LNCaP clone FGC (cell line): ENCODE measurements at places on chromosomes 7 and 10.

DNA sequence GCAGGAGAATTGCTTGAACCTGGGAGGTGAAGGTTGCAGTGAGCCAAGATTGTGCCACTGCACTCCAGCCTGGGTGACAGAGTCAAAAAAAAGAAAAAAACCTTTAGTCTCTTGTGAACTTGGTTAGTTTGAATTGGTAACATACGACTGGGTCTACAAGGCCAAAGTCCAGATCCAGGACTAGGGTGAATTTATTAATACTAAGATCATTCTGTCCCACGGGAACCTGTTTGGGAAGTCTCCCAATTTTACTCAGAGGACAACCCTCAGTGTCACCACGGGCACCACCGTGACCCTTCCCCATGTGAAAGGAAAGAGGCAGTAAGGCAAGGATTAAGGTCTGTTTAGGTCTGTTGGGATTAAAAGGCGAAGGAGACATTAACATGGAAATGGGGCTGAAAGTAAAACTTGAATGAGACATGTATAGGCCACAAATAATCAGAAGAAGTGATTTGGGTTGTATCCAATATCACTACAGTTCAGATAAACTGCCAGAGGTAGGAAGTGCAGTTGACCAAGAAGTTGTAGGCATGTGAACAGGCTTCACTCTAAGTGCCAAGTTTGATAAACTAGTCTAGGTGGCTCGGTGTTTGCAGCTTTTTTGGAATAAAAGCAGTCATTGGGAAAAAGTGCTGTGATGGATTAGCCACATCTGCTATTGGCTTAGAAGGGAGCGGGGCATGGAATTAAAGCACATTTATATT is 30.7 kb downstream of the MYOF start:
- no peak for DNase-seq

DNA sequence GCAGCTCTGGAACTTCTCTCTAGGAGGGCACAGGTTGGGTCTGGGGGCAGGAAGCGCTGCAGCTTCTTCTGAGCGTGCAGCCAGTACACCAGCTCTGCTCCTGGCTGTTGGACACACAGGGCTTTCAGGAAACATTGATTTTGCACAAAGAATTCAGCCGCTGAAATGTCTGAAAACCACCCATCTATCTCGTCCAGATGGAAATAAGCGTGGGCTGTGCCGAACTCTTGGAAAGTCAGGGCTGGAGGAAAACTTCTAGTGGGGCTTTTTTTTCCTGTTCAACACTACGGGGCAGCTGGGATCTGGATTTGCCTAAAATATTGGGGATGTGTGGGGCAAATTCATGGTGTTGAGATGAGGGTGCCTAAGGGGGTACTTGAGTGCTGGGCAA is 31.2 kb downstream of the PALD1 start:
- DNase-seq: no peak

DNA sequence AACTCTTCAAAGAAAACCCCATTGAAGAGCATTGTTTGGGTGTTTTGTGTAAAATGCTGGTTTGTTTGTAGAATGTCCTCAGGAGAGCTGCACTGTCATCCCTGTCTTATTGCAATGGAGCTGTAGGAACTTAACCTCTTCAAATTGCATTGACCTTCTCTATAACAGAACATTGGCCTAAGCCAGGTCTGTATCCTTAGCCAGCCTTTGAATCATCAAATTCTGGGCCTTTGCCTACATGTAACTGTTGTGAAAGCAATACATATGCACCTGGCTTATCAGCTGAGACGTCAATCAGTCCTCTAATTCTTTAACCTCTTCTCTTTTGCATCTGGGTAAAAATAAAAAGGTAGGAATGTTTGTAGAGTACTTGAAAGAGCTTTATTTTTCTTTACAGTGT is 196.0 kb downstream of the CSTF2T start:
- no peak for DNase-seq

GRCh38 chr7:69457595-69458504 is 140.4 kb upstream of the AUTS2 start:
- no peak for DNase-seq

DNA sequence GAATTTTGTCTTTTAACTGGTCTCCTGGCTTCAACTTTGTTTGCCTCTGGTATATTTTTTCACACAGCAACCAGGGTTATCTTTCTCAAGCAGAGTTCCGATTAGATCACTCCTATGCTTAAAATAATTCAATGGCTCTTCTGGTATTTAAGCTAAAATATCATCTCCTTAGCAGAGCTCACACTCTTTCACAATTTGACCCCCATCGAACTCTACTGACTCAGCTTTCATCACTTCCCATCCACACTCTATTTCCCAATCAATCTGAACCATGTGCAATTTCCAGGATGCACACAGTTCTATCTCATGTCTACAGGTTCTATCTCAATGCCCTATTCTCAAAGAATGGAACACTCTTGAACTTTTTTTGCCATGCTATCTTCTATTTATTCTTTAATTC is 809.5 kb downstream of the GRID1 start:
- no peak for DNase-seq

- DNase-seq: no peak
Measured at GRCh38 chr10:75932921-75933320, 501.5 kb downstream of the LRMDA start.

DNA sequence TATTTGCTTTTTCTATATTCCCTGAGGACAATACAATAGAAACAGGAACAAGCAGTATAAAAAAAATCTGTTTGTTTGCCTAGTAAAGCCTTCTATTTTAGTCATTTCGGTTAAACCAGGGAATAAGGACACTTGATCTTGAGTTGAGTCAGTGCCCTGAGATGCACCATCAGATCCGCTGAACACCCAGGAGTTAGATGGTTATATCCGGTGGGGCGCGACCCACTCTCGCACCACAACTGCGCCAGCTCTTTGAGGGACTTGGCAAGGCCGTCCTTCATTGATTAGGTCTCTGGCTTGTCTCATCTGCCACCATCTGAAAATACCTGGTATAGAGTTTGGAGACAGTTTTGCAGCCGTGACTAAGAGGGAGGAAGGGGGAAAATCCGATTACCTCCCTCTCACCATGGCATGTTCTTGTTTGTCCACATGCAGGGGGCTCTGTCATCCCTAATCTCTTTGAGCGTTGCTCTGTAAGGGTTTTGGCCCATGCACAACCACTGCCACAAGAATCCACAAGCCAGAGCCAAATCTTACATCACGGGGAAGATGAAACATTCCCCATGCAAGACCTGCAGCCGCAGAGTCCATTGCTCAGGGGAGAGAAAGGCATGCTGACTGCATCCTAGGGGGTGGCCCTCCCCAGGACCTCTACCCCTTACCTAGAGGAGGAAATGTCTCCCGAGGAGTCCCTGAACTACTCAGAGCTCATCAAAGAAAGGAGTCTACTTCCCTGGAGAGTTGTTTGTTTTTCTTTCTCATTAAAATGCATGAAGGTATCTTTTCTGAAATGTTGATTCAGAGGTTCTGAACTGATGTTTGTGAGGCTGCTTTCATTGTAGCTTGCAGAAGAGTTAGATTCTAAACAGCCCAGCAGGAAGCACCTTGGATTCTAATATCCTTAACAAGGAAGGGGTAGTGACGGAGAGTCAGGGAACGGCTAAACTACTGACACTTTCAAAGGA is 101.6 kb upstream of the FAM171A1 start:
- no peak for DNase-seq

- no peak for DNase-seq
Measured at GRCh38 chr10:77629775-77630506, 7.7 kb downstream of the KCNMA1 start.

- no peak for DNase-seq
Measured at GRCh38 chr7:25947669-25948516, 204.1 kb upstream of the NFE2L3 start.

GRCh38 chr10:132637477-132638129 is 100.0 kb downstream of the INPP5A start:
- peak; percentile 32 for DNase-seq

DNA sequence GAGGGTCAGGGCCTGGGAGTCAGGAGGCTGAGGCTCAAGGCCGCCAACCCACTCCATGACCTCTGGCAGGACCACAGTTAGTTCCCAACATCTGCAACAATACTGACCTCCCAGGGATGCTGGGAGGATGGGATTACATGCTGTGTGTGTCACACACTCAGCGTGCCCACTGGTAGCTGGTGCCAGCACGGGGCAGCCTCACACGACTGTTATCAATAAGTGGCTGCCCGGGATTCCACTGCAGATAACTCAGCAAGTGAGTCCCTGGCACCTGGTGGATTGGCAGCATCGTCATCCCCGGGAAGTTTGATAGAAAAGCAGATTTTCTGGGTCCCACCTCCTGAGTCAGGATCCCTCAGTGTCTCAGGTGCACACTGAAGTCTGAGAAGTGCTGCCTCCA is 110.3 kb downstream of the SLIT1 start:
- DNase-seq: no peak
